ENCODE measurements at places on chromosomes 3 and 15.

GRCh38 chr3:85455561-85456200, 496.9 kb downstream of the CADM2 start:
- no peak for DNase-seq

DNA sequence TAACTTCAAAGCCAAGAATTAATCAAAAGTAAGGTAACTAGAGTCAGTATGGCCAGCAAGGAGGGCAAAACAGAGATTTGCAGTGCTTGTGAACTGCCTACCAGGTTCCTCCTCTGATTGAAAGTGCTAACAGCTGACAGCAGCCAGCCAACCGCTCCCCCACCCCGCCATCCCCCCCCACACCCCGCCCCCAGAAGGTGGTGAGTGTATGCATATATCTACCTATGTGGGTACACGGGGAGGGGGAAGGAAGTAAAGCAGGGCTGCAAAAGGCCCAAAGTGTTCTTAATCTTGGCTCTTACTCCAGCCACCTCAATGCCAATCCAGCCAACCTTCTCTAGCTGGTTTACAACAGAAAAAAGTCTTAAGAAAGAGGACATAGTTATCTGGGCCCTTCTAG, 50.7 kb downstream of the RAF1 start:
- no peak for DNase-seq

- DNase-seq: no peak
These were observed 48.5 kb downstream of the ITGA11 start for GRCh38 chr15:68383161-68384074.

DNA sequence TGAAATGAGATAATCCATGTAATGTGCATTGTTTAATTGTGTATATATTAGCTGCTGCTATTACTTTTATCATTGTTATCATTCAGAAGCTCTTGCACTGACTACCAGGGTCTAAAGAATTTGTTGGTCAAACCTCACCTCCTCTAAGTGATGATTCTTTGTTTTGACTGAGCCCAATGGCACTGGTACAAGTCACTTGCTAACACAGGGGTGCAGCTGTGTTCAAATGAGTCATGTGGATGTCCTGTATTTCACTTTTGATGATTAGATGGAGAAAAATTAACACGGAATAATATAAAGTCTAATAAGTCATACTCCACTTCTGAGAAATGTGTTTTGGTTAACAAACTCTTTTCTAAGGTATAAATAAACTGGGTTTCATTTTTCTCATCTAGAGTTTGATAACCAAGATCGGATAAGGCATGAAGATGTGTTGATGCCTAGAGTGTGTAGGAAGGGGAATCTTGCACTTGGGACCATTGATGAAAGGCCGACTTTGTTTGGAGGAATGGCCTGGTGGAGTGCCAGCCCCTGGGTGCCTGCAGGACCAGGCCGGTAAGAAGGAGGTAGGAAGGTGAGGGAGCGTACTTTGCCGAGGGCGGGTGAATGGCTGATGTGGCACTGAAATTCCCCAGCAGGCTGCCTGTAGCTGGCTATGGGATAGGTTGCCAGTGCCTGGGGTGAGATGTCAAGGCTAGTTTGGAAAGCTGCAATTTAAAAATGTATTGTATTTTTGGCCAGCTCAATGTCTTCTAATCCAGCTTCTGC, 244.7 kb upstream of the ZPLD1 start:
- DNase-seq: no peak

DNA sequence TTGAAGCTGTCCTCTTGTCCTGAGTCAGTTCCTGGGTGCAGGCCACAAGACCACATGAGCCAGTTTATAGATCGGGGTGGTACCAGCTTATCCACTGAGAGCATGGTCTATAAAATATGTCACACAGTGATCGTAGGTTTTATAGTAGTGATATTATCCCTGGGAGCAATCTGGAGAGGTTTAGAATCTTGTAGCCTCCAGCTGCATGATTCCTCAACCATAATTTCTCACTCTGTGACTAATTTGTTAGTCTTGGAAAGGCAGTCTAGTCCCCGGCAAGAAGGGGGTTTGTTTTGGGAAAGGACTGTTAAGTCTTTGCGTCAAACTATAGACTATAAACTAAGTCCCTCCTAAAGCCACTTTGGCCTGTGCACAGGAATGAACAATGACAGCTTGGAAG, 693.0 kb upstream of the CADM2 start:
- DNase-seq: no peak

- DNase-seq: no peak
These were observed 3.1 kb downstream of the CHST13 start for GRCh38 chr3:126527006-126527405.

DNA sequence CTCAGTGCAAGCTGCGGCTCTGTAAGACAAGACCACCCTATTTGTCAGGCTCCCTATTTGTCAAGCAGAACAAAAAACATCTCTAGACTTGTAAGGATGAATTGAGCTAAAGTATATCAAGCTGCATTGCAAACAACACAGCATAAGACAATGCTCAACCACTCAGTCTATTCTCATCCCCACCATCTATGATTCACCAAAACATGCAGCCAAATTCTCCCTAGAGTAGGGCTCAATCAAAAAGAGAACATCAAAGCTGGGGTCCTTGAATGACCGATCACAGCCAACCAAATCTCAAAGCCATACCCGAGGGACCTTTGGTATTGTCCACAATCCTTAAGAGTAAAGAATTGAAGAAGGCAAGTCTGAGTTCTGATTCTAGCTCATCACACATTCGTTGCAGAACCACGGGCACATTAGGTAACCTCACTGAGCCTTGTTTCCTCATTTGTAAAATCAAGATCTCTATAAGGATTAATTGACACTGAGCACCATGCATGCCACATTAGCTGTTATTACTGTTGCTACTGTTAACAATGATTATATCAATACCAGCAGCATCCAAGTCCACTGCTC, 31.2 kb downstream of the RFTN1 start:
- DNase-seq: no peak

- DNase-seq: no peak
These were observed 41.2 kb downstream of the RLBP1 start for GRCh38 chr15:89179966-89180875.

GRCh38 chr3:22620498-22620897, 582.6 kb upstream of the UBE2E2 start:
- DNase-seq: no peak

DNA sequence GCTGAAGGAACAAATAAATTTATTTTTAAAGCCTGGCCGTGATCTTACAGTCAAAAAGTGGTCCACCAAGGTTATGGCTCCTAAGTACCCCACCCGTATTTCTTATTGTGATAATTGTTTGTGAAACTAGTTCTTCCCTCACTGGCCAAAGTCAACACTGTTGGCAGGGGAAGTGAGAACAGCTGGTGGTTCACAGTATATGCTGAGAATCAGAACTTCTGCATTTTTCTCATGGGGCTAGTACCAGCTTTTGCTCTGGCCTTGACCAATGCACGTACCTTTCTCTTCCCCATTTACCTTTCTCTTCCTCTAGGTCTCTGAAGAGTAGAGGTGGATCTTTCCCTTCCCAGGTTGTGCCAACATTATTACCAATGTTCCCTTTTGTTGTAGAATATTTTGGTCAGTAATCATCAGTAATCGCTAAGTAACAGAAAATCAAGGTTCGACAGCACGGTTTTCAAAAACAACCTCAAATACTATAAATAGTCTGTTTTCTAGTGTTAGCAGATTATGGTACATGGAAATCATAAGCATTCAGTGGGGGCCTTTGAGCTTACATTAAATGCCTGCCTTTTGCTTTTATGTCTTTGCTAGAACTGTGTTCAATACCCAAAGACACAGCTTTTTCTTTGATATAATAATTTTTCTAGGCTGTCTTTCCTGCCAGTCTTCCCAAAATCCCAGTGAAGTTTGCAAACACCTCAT, 268.0 kb downstream of the LPP start:
- no peak for DNase-seq

DNA sequence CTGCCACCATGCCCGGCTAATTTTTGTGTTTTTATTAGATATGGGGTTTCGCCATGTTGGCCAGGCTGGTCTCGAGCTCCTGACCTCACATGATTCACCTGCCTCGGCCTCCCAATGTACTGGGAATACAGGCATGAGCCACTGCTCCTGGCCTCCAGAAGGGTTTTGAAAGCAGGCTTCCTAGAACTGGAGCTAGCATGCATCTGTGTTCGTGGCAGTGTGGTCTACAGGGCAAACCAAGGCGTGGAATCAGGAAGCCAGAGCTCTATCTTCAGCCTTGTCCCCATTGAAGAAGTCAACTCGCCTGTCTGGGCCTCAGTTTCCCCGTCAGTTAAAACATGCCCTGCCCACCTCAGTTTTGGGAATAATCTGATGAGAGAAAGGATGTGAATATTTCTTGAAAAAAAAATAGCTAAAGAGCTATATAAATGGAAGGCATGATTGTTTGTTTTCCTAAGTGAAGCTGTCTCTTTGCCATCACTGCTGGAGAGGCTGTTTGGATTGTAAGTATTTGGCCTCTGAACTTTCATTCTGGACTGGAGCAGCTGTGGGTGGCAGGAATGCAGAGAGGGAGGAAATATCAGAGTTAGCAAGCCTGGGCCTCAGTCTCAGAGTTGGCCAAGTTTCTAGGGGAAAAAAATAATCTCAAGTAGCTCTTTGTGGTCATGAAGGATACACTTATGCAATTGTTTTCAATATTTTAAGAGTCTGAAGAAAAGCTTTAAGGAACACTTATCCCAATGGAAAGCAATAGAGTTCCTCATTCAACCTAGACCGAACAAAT, 36.5 kb upstream of the UACA start:
- no peak for DNase-seq

DNA sequence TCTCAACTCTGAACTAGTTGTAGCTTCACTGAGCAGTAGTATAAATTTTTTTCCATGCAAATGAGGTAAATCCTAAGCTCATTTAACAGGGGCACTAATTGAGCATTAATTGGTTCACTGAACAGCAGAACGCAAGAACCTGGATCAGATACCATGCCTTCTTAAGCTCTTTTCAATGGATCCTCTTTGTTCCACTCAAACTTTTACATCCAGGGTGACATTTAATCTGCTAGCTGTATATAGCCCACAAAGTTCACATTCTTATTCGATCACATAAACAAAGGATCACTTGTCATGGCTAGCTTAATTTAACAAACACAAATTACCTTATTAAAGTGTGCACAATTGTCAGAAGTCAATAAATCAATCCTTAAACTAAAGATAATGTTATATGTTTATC, 281.6 kb downstream of the CNTN6 start:
- DNase-seq: no peak

DNA sequence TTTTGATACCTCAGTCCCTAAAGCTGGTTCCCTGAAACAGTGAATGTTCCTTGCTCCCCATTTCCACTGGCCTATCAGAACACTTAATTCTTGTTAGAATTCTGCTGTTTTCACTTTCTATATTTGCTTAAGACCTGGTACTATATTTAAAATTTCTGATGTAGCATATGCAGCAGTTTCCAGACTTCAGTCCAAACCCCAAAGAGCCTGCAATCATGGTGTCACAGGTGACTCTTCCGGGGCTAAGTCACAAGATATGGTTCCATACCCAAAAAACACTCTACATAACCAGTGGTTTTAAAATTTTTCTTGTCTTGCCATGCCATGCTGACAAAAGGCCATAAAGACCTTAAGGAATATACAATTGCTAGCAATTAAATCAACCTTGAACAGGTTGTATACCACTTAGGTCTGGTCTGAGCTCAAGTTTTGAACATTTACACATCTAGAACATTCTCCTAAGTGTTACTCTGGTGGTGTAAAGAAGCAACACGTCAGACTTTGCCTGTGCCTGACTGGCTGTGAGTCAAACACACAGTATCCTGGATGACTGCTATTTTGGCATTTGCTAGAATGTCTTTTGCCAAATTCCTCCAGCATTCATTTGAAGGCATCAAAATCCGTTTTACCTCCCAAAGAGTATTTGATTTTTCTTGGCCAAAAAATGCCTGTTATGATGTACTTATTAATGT, 160.0 kb downstream of the FRMD5 start:
- DNase-seq: no peak

GRCh38 chr15:36430726-36431265, 148.6 kb upstream of the CDIN1 start:
- no peak for DNase-seq

DNA sequence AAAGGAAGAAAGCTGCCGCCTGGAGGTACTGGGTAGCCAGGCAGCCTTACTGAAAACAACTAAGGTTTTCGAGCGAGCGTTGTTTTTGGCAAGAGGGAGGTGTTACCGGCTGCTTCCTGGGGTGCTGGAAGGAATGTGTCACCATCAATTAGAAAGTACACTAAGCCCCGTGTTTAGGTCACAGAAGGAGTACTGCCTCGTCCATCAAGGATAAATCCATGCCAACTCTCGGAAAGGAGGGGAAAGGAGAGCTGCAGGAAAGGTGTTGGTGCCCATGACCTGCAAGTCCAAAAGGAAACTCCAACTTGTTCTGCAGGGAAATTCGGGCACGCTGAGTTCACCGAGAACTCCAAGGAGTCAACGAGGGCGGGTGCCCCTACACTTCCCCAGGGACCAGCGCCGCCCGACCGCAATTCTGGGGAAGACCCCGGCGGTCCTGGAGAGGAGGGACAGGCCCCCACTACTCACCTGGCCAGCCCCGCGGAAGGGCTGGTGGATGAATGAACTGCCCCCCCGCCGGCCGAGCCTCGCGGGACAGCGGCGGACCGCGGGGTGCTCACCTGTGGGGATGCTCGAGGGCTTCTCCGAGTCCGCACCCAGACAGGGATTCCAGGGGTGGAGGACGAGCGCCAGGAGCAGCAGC, 542 bp downstream of the PLOD2 start:
- no peak for DNase-seq

DNA sequence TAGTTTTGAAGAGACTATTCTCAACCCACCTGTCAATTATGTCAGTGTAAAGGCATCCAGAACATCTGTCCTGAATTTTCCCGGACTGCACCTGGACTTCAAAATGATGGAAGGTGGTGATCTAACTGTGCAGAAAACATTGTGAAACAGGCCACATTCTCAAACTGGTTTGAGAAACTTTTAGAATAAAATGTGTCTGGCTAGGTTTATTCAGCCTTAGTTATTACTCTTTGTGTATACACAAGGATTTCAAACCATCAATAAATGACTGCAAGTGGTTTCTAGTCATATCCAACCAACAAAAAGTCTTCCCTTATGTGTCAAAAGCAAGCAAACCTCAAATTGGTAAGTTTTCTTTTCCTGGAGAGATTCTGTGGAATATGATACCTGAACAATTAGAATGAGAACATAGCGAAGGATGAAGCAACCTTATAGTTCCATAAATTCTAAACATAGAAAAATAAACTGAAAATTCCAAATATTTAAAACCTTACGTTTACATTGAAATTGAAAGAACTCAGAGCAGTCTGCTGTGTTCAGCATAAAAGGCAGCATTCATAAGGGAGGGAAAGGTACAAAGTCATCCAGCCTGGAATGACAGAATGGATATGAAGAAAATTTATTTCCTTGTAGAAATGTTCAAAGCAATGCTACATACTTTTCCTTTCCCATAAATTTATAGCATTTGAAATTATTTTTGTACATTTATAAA, 306.6 kb upstream of the TGFBR2 start:
- DNase-seq: no peak

GRCh38 chr3:194773771-194774455, 88.2 kb downstream of the FAM43A start:
- no peak for DNase-seq
